ENCODE measurements at places on chromosomes 4 and X.

- DNase-seq, result no peak
These were observed 2.5 kb upstream of the PPP2R2C start for GRCh38 chr4:6474705-6475457.

DNA sequence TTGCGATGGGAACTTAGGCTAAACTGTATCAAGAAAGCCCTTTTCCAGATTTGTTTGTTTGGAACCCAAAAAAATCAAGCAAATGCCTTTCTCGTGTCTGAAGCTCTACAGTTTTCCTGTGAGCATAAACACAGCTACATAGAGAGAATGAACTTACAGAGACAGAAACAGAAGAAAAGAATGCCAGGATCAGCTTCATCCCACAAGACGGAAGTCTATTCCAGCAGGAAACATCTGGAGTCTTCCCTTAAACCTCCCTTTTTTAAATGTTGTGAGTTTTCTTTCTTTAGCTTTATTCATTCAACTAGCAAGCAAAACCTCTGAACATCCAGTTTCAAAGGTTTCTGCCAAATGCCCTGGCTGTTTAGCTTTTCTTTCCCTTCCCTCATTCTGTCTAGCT is 32.6 kb upstream of the ZFP42 start:
- DNase-seq, result no peak

- no peak for DNase-seq
These were observed 359.7 kb downstream of the ADAM29 start for GRCh38 chr4:175277816-175278215.

GRCh38 chr4:16111533-16111932 is 27.7 kb upstream of the PROM1 start:
- DNase-seq, result no peak

DNA sequence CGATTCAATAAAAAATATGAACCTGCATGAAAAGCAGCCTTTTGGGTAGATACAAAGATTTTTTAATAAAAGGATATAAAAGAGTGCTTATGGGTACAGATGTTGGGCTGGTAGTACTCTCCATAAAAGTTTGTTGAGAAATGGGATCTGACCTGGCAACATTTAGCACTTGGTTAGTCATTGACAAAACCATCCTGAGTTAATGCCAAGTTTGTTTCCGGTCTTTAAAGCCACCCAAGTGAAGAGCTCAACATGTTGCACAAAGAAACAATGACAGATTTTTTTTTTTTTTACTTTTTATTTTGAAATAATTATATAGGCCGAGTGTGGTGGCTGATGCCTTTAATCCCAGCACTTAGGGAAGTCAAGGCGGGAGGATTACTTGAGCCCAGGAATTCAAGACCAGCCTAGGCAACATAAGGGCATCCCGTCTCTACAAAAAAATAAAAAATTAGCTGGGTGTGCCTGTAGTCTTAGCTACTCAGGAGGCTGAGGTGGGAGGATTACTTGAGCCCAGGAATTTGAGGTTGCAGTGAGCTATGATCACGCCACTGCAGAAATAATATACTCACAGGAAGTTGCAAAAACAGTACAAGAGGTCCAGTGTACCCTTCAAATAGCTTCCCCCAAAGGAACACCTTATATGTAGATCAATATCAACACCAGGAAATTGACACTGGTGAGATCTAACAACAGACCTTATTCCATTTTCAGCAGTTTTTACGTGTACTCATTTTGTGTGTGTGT is 16.6 kb downstream of the CHST7 start:
- DNase-seq, result no peak

GRCh38 chr4:90844241-90844640 is 717.0 kb downstream of the CCSER1 start:
- DNase-seq, result no peak

- DNase-seq, result no peak
These were observed 6.8 kb upstream of the TCEANC start for GRCh38 chrX:13646154-13646549.

DNA sequence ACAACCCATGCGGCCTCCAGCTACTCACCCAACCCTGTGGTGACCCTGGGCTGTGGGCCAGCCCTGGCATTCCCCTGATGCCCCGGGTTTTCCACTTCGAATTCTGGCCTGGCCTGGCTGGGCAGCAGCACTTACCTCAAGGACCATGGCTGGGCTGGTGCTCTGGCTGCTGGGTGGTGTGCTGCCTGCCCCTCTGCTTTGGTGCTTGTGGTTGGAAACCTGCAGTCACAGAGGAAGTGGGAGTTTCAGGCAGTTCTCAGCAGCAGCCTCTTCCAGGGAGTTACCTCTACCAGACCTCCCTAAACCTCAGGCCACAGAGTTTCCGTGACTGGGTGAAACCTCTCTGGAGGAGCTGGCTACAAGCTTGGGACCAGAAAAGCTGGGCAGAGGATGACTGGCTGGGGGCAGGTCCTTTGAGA is at the start of gene CXCR3:
Gene CXCR3, minus strand, starts transcription at position 209 of the 419 bp plus-strand sequence. Its CDS starts 62 bp downstream, at position 147.
- no peak for DNase-seq

DNA sequence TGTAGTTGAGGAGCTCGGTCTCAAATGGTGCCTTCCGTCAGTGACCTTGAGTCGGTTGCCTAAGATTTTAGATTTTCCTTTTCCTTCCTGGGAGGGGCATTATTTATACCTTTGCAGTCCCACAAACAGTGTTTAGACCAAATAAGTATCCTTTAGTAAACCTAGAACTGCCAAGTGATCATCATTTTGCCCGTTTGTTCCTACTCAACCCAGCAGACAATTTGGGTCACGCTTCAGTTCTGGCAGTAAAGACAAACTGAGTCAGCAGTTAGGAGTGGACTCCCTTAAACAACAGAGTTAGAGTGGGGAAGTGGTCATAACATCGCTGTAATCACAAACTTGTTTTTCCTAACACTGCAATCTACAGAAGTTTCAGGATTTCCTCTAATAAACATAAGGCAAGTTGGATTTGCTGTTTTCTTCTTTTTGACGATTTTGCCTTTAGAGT is 777 bp upstream of the WDFY3 start:
- no peak for DNase-seq

DNA sequence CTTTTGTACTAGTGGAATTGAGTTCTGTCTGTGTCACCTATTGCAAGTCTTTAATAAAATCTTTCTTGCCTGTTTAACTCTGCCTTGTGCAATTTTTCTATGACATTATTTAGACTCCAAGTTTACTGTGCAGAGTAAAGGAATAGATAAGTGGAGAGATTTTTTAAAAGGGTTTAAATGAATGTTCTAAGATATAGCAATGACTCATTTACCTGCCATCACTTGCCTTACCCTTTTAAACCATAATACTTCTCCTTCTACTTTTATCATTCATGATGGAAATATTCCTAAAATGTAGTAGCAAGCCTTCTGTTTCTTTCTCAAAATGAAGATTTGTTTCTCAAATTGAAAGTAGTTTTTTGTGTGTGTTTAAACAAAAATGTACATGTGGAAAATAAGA is 782.8 kb upstream of the MAGEB2 start:
- DNase-seq, result no peak

DNA sequence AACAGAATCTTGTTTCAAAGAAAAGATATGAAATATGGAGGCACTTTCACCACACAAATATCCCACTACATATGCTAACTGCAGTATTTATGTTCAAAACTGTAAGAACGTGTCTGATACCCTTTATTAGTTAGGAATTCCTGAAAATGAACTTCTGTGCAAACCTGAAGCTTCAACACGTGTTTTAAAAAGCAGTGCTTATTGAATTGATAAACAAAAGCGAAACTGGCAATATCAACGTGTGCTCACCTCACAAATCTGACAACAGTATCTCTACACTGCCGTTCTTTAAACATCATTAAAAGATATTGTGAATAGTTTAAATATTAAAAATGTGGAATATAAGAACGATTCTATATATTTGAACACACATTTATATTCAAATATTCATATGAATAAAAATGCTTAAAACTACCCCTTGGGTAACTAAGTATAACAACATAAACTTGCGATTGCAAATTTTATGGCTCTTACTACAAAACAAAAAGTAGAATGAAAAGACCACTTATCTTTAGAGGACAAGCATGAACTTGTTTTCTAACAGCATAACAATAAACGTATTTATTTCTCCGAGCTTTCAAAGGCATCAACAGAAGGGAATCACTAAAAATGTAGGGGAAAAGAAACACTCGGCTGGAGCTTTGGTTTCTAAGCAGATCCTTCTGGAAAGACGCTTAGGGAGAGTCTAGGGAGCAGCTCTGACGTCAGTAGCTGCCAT is at the start of gene LRP2BP:
Gene LRP2BP, minus strand, starts transcription at position 687 of the 718 bp plus-strand sequence. CDS start 17,738 bp downstream, outside the sequence.
- DNase-seq, result no peak

- DNase-seq, result no peak
These were observed 36.3 kb downstream of the OPHN1 start for GRCh38 chrX:68396953-68397352.

GRCh38 chr4:187999406-187999932 is 3.9 kb downstream of the ZFP42 start:
- DNase-seq, result no peak

- DNase-seq, result no peak
These were observed 434.9 kb downstream of the PDGFC start for GRCh38 chr4:156536661-156537060.

- no peak for DNase-seq
These were observed 86.5 kb upstream of the GPM6B start for GRCh38 chrX:13903405-13903804.

DNA sequence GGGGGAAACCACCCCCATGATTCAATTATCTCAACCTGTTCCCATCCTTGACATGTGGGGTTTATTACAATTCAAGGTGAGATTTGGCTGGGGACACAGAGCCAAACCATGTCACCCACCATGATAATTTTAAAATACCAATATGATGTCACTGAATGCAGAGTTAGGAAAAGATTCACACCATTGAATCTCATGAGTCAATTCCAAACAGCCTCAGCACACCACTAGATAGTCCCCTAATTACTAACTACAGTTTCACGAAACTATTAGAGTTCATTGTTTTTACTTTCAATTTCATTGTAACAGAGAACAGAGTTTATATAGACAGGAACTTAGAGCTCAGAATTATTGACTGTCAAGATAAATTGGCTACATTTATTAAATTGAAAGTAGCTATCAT is 410.2 kb downstream of the FAM47A start:
- no peak for DNase-seq

DNA sequence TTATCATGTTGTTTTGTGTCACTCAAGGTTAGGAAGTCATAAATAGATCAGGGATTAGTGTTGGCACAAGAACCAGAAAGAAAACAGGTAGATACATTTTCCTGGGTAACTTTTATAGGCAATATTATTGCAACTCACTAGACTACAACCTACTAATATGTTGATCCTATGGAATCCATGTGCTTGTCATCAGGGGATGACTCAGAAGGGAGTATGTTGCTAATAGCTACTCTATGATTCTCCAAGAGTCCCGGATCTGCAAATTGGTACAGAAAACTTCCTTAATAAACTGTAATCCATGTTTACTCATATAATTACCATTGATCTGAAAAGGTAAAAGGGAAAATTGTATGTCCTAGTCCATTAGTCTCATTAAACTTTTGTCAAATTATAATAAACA is 11.7 kb upstream of the GNRHR start:
- DNase-seq, result no peak

GRCh38 chr4:143617994-143618679 is 82.3 kb downstream of the FREM3 start:
- DNase-seq, result no peak

DNA sequence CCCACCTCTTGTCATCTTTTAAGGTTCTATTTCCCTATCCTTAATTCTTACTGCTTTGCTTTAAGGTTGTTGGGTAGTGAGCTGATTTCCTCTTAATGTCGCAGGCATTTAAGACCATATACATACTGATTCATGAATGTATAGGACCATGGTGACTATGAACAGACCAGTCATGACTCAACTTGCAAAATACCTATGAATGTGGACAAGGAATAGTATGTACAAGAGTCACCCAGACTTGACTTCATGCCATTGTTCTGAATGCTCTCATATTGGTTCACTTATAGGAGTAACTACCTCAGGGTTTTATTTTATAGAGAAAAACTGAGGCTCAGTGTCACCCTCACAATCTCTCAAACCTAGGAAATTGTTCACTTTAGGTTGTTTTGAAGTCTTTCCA is 44.3 kb downstream of the CCNG2 start:
- no peak for DNase-seq

GRCh38 chr4:41746025-41746439 is 2.5 kb downstream of the PHOX2B start:
- DNase-seq, result no peak

DNA sequence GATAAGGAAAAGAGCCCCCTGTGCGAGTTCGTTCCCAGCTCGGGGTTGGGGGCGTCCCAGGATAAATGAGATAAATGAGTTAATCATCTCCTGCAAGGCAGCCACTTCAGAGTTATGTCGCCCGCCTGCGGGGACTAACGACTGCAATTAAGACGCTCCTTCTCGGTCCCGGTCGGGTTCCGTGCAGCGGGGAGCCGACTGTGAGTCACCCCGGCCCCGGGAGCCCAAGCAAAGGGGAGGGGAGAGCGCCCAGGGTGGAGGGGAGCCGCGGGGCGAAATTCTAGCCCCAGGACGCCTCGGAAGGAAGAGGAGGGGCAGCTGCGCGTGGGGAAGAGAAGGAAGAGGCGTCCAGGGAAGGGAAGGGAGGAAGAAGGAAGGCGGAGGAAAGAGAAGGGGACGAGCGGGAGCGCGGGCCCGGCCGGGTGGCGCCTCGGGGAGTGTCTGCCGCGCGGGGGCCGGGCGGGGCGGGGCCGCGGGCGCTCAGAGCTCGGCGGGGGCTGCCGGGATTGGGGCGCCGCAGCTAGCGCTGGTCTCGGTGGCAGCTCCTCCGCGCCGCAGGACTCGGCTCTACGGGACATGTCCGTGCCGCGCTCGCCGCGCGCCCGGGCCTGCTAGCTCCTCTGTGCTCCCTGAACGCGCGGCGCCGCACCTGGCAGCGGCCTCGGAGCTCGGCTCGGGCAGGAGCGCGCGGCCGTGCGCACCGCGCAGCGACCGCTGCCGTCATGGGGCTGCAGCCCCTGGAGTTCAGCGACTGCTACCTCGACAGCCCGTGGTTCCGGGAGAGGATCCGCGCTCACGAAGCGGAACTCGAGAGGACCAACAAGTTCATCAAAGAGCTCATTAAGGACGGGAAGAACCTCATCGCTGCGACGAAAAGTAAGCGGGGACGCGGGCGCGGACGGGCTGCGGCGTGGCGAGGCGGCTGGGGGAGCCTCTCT is at the start of gene ARHGAP10:
Gene ARHGAP10, plus strand, starts transcription at position 509 of the 938 bp plus-strand sequence. Its CDS starts 214 bp downstream, at position 723.
- DNase-seq, result peak; percentile 51

GRCh38 chr4:171813526-171814250 is 484 bp downstream of the GALNTL6 start:
- DNase-seq, result no peak

DNA sequence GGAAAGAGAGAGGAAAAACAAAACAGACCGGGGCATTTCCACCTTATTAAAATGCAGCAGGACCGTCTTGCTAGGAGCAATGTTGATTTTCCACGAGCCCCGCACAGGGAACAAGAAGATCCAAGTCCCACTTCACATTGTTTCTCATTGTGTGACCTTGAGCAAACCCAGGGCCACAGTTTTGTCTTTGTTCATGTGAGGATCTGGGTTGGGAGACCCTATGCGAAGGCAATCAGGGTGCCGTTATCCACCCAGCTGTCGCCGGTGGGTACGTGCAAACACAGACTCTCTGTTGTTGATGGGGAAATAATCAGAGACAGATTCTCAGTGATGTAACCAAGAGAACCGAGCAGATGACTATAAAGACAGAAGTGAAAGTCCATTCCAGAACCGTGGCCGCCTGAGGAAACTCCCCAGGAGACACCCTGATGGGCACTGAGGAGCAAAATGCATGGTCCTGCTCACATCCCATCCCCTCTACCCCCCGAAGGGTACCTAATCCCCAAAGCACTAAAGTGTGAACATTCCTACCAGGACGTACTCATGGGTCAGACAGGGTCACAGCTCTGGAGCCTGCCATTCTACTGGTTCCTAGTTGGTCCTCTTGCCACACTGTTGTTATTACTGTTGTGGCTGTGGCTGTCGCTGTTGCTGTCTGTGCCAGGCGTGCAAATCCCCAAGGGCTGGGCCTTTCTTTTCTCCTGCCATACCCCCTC is 102.7 kb upstream of the RBPJ start:
- DNase-seq, result no peak
